Lower lobe of right lung (tissue), 2 donors: ENCODE measurements at places on chromosomes 13 and 19. TPM values are rescaled to one million over a fixed set of nuclear protein-coding genes. Genes with fewer than 3 reads are reported as not detected.

DNA sequence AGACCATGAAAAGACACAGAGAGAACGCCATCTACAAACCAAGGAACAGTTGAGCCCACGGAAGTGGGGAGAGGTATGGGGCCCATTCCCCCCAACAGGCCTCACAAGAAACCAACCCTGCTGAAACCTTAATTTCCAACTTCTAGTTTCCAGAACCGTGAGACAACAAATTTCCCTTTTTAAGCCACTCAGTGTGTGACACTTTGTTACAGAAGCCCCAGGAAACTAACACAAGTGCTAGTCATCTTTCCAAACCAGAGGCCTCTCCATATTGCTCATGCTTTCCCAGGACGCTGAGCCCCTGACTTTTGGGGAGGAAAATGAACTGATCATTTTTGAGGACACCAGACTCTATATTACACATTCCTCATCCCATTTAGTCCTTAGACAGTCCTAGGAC, 186.8 kb downstream of the NUFIP1 start:
- no peaks in the 10 kb centered on the region for H3K36me3 ChIP-seq
- DNase-seq = no peak
- no peak overlapping the region for H3K27ac ChIP-seq
- H3K27me3 ChIP-seq = no peaks in the 10 kb centered on the region

GRCh38 chr13:95471960-95472359, 80.6 kb upstream of the CLDN10 start:
- no peak overlapping the region for H3K27ac ChIP-seq
- no peak for DNase-seq
- H3K27me3 ChIP-seq = no peaks in the 10 kb centered on the region
- H3K36me3 ChIP-seq = no peaks in the 10 kb centered on the region
- no peaks in the 10 kb centered on the region for H3K4me1 ChIP-seq
- H3K4me3 ChIP-seq = no peak overlapping the region

DNA sequence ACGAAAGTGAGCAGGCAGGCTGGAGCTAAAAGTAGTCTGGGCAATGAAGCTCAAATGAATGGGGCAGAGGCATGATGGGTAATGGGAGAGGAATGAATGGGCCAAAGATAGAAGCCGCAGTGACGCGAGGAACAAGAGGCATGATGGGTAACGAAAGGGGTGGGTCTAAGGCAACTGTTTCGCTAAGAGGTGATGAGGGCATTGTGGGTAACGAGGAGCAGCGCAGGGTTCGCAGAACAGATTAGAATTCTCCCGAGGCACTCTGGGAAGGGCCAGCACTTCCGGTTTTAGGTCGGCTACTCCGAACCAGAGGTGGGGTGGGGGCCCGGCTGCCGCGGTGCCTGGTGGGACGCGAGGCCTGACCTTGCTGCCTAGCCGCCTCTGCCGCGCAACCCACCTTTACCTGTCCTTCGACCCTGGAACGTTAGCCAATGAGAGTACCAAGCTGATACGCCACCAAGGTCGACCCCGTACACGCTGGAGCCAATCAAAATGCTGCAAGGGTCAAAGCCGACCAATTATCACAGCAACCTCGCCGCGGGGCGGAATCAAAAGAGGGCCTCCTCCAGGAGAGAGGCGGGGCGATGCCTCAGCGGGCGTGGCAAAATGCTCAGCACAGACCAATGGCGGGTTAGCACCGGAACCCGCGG, 563 bp upstream of the TOMM40 start:
- peaks cover 57% of the 10 kb centered on the region for H3K36me3 ChIP-seq
- H3K27me3 ChIP-seq = no peaks in the 10 kb centered on the region

The NLRP11 gene
- not detected for total RNA-seq

The CACNG7 gene
- not detected for total RNA-seq
